ENCODE measurements at places on chromosomes 2 and 18.

- DNase-seq = no peak
Observed at GRCh38 chr2:150475479-150476250, 11.8 kb downstream of the RND3 start.

GRCh38 chr2:178542569-178542968 lies 62.3 kb downstream of the PLEKHA3 start:
- DNase-seq = no peak

GRCh38 chr2:9264301-9264700 lies 57.7 kb downstream of the ASAP2 start:
- DNase-seq = no peak

- DNase-seq = no peak
Observed at GRCh38 chr2:10787176-10787968, 25.2 kb downstream of the PDIA6 start.

All from type B pancreatic cell (in vitro differentiated cells).